GM23248 (cell line): ENCODE measurements at places on chromosomes 13 and 19. TPM values are rescaled to one million over a fixed set of nuclear protein-coding genes. Genes with fewer than 3 reads are reported as not detected.
A peak's percentile ranks its signal among the peaks of the same experiment; 100 is the strongest.

DNA sequence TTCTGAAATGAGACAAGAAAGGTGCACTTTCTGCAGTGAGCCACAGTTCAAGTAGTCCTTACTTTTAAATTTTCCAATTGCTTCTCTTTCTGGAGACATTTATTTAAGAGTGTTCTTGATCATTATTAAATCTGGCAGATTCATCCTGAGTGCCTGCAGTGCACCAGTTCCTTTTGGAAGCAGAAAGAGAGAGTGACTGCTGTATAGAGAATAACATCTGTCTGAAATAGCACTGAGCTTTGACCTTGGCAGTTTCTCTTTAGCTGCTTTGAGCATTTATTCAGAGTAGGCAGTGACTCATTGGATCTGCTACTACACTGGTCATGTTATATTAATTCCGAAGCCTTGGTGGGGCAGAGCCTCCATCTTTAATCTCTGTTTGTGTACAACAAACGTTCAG lies 1373.7 kb downstream of the PCDH9 start:
- no peaks in the 10 kb centered on the region for H3K36me3 ChIP-seq
- no peak overlapping the region for H3K27ac ChIP-seq
- H3K4me3 ChIP-seq = no peak overlapping the region
- DNase-seq = peak; percentile 0

Gene IER2
- total RNA-seq = 27.8 and 30.4 TPM in 2 replicates

DNA sequence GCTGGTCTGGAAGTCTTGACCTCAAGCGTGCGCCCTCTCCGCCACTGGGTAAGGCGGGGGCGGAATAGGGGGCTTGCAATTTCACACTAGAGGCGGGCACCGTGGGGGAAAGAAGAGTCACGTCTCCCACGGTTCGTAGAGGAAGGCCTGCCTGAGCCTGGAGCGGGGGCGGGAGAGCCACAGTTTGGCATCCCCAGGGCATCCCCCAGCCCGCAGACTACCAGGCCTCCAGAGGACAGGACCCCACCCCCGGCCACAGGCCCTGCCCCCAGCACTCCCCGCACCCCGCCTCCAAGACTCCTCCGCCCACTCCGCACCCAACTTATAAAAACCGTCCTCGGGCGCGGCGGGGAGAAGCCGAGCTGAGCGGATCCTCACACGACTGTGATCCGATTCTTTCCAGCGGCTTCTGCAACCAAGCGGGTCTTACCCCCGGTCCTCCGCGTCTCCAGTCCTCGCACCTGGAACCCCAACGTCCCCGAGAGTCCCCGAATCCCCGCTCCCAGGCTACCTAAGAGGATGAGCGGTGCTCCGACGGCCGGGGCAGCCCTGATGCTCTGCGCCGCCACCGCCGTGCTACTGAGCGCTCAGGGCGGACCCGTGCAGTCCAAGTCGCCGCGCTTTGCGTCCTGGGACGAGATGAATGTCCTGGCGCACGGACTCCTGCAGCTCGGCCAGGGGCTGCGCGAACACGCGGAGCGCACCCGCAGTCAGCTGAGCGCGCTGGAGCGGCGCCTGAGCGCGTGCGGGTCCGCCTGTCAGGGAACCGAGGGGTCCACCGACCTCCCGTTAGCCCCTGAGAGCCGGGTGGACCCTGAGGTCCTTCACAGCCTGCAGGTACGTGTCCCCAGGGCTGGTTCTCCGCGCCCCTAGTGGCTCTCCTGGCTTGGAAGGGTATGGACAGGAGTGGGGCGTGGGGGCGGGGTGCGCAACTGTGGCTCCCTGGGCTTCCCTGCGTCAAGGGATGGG lies at the start of gene ANGPTL4:
TSS of gene ANGPTL4 (plus strand) at position 353 of the 969 bp plus-strand sequence. CDS start at position 520, 167 bp downstream.
- H3K4me3 ChIP-seq = peak within 1 kb of the TSS; percentile 76
- no peaks in the 10 kb centered on the region for H3K27me3 ChIP-seq
- peaks cover 31% of the 10 kb centered on the region for H3K4me1 ChIP-seq
- H3K36me3 ChIP-seq = no peaks in the 10 kb centered on the region

GRCh38 chr13:86269511-86269910 lies 470.3 kb upstream of the SLITRK6 start:
- H3K27ac ChIP-seq = no peak overlapping the region
- no peaks in the 10 kb centered on the region for H3K36me3 ChIP-seq
- no peak for DNase-seq
- no peaks in the 10 kb centered on the region for H3K27me3 ChIP-seq
